Body of pancreas (tissue), 4 donors: ENCODE measurements at places on chromosomes 6 and 20. TPM values are rescaled to one million over a fixed set of nuclear protein-coding genes. Genes with fewer than 3 reads are reported as not detected.

DNA sequence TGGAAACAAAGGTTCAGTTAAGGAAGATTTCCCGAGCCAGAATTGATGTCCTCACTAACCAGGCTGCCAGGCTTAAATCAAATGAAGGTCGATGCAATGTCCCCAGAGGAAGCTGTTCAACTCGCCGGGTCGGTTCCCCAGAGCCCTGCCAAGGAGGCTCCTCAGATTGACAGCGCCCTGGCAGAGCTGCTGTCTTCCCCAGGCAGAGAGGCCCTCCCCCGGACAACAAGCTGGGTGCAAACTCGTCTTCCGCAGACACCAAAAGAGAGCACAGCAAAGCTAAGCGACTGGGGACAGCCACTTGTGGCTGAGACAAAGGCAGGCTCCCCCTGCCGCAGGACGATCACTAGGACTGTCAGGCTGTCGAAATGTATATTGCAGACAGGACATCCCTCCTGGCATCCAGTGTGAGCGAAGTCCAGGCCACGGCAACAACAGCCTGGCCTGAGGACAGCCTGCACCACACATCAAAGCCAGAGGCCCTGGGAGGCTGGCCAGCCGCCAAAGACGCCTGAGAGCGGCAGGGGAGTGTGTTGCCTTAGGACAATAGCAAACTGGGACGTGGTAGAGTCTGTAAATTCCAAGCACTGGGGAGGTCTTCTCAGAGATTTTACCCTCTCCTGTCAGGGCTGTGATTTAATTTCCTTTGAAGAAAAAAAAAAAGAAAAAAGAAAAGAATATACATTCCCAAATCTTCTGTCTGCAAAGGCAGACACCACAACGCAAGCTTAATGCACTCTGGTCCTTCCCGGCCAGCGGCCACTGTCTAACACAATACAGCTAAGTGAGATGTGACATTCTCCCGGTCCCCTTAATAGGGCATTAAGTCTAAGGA, 99.1 kb downstream of the HIVEP2 start:
- DNase-seq = peak; percentile 82

DNA sequence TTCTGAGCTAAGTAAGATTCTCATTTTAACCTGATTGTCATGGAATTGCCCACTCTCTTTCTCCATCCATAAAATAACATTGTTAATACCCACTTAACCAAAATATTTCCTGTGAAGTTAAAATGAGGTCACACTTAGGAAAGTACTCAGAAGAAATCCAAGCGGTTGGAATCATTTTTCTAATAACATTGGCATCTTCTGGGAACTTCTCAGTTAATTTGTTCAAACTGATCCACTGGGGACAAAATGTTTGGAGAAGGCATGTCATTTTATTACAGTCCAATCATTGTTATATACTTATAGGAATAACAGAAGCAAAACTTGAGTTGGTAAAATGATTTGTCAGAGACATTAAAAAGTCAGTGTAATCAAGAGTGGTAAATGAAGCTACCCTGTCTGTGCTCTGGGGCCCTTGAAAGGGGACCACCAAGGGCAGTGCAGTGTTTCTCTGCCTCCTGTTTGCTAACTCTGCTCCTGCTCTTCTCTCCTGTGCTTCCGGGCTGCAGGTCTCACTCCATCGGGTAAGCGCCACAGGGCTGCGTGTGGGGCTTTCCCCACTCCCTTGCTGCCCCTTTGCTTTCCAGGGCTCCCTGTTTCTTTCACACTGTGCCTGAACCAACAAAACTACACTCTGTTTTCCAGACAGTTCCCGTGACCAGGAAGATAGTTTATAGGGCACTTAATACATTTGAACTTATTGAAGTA, 50.1 kb downstream of the HDDC2 start:
- DNase-seq = no peak

The POPDC3 gene
- total RNA-seq = not detected

GRCh38 chr6:35142588-35143569, 1.7 kb upstream of the TCP11 start:
- no peak for DNase-seq

The PREP gene
- 10.1 TPM for total RNA-seq

The HEY2 gene
- 7.3 TPM for total RNA-seq

DNA sequence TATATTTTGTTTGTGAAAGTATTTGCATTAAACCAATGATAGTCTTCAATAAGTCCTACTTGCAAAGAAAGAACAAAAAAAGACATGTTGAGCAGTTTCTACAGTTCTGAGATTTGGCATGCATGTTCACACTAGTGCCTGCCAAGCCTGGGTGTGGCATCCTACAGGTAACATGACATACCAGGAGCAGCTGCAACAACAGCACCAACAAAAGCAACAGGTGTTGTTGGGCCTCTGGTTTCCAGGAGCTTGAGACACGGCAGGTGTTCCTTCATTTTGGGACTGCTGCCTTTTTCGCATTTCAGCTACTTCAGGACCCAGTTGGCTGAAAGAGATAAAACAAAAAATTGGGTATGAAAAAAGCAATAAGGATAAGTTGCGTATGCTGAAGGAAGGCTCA, 41.2 kb upstream of the MTRF1L start:
- peak; percentile 51 for DNase-seq

GRCh38 chr6:1082285-1082935, 229.5 kb upstream of the FOXQ1 start:
- DNase-seq = no peak

The CMTR1 gene
- 15.8 TPM for total RNA-seq

DNA sequence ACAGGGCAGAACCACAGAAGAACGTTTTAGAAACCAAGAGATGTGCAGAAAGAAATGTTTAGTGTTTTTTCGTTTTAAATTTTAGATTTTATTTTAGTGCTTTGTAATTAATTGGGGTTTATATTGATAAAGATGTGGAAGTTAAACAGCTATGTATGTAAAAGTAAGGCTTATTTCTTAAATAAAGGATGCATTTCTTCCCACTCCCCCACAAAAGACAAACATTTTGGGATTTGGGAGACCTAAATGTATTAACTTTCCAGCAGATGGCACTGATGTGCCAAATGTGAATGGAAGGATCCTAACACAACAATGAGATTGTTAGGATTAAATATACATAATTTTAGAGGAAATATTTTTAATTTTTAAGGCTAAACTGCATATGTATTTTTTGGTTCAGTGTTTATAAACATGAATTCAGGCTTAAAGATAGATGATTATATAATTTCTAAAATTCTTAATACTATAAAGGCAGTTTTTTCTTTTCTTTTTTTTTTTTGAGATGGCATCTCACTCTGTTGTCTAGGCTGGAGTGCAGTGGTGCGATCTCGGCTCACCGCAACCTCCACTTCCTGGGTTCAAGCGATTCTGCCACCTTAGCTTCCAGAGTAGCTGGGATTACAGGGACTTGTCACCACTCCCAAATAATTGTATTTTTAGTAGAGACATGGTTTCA, 12.0 kb downstream of the PFDN4 start:
- DNase-seq = peak; percentile 12

DNA sequence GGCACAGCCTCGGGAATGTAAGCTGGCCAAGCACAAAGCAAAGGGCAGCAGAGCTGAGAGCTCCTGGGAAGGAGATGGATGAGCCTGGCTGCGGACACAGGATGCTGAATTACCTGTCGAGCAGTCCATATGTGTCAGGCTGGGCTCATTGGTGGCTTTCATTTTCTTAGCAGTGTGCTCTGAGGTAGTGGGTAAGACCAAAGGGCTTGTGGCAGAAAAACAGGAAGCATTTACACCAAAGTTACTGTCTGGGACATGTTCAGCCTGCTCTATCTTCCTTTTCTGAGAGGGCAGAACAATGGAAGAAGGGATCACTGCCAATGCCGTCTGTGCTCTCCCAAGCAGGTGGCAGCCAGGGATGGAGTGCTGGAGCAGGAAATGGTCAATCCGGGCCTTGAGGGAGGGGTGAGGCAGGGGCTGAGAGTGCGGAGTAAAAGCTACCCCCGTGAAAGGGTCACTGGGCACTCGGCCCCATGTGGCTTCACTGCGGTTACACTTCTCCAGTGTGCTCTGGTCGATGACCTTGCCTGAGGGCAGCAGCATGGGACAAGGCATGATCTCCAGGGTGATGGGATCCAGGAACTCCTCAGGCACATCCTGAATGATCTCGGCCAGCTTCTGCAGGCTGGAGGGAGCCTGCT, 36.9 kb upstream of the AVP start:
- no peak for DNase-seq

GRCh38 chr6:150275489-150275888, 93.3 kb upstream of the IYD start:
- DNase-seq = no peak

DNA sequence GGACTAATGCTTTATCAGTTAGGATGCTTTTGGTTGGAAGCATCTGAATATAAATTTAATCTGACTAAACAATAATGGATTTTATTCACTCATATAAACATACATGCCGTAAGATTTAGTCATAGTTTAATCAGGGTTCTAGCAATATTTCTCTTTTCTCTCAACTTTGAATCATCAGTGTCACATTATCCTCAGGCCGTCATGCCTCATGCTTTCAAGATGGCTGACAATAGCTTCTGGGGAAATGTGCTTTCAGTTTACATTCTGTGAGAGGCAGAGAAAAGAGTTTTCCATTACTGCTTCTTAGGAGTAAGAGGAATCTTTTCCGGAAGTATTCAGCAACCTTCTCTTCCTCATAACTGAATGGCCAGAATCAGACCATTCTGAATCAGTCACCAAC, 162.2 kb downstream of the GJA1 start:
- no peak for DNase-seq

DNA sequence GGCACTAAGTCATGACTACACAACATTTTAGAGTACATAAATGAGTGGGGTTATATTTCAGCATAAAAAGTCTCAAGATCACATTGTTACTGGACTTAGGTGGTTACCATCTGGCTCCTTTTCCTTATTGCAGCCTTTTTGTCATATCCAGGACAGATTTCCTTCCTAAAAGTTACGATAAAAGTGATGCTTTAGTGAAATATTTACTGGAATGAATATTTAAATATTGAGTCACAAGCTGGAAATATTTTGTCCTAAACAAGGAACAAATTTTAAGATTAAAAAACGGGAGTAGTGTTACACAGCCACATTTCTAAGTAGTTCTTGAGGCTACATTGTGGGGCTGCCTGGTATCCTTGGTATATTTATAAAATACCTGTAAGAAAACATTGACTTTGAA, 52.2 kb downstream of the CDC40 start:
- no peak for DNase-seq

The GGTLC1 gene
- total RNA-seq = 3.4 TPM

The C4A gene
- 60.3 TPM for total RNA-seq

GRCh38 chr6:154632119-154632518, 101.1 kb upstream of the SCAF8 start:
- no peak for DNase-seq

GRCh38 chr6:156699017-156699421, 78.2 kb upstream of the ARID1B start:
- DNase-seq = no peak

- no peak for DNase-seq
These were observed 37.2 kb upstream of the HACE1 start for GRCh38 chr6:104896914-104897313.

DNA sequence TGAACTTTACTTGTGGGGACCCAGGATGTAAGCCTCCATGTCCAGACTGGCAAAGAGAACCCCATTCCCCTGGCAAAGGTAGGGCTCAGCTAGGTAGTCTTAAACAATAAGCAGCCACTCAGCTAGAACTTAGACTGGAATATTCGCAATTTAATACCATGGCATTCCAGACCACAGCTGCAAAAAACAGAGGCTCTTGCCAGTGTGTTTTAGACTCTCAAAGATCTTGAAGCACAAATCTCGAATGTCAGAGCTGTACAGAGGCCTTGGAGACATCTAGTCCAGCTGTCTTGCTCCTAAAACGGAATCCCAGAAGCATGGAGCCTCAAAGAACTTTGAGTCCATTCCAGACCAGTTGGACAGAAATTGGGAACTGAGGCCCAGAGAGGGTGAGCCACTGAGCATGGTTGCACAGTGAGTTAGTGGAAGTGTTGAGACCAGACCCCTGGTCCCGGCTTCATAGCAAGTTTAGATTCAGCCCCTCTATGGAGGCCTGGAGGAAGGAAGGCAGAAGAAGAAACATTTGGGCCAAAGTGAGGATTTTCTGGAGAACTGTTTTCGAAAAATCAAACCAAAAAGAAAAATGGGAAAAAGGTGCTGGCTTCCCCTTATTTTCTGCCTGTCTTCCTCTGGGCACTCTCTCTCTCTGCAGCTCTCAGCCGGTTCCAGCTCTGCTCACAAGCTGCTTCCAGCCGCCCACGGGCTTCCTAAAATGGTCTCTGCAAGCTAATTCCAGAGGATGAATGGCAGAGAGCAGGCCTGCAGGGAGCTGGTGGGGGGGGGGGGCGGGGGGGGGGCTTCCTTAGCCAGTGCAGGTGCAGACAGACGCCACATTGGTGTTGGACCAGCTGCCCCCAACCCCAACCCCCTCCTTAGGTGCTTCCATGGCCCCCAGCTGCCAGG, 32.4 kb downstream of the AAR2 start:
- DNase-seq = no peak

DNA sequence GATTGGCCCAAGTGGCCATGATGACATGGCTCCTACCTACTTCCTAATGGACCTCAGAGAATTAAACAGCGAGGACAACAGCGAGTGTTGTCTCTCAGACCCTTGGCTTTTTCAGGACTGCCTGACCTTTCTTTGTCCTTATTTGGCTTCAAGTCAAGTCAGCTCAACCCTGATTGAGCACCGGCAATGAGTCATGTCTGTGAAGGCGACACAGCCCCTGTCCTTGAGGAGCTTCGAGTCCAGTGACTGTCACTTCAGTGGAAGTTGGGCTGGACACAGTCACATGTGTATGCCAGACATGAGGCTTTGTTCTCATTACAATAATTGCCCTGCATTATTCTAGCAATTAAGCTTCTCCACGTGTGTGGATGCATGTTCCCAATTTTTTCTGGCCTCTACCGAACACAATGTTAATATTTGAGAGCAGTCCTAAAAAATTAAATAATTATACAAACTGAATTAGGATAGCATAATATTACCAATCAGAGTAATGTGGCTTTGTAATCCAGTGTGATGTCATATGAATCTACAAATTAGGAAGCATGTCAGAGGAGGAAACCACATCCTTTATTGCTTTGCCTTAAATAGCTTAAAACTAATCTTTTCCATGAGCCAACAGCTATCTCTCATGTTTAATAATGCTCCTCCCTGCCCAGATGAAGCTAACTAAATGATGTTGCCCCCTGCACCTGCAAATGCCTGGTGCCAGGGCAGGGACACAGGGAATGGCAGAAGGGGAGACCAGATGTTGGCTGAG, 178.6 kb downstream of the CDH26 start:
- no peak for DNase-seq
